ENCODE measurements at places on chromosomes 3 and 15.

GRCh38 chr3:46400000-46400734 is 6.7 kb downstream of the CCR5AS start:
- ATAC-seq = peak; percentile 98

- peak; percentile 96 for ATAC-seq
Observed at GRCh38 chr3:115428841-115429240, 194.5 kb upstream of the GAP43 start.

DNA sequence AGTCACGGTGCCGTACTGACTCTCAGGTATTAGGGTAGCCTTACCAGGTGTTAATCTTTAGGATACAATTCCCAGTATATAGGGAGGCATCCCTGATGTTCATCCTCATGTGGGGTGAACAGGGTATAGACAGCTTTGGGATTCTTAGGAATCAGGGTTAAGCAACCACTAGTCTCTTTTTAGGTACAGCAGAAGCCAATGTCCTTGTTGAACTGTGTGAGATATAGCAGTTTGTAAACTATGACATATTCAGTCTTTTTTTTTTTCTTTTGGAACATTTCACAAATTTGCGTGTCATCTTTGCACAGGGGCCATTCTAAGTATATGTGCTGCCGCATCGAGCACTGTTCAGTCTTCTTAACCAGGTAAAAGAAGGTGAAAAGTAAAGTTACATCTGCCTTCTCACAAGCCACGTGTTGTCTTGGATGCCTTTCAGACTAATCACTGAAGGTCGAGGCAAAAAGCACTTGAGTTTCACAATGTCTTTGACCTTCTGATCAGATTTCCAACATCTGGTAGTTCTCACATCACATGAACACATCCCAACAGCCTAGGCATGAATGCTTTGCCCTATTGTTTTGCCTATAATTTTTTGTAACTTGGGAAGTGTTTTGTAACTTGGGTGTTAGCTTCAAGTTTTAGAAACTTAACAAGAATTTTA is 17.2 kb downstream of the TSEN2 start:
- ATAC-seq = no peak

GRCh38 chr3:30764891-30765290 is 129.6 kb downstream of the GADL1 start:
- no peak for ATAC-seq

DNA sequence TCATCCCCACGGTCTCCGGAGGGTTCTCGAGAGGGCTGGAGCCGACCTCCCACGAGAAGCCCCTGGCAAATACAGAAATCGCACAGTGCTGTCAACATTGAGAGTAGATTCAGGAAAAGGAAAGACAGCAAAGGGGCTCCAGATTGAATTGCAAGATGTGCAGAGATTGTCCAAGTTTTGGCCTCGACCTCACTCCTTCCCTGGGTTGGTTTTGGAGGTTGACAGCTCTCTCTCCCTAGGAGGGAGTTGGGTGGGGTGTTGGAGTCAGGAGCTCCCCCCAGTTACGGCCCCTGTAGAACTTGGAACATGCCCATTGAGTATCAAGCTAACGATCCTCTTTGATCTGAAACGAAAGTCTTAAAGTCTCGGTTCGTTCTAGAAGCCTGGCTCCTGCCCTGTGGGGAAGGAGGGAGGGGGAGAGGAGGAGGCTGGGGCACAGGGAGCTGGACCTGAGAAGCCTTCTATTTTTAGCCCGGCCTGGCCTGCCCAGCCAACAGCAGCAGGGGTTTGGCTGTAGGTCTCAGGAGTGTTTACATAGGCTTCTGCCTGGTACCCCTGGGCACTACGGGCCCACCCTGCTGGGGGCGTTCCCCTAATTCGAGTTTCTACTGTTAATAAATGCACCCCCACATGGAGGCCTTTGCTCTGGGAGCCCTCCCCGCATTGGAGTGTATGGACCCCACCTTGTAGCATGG is 672 bp upstream of the KY start:
- peak; percentile 5 for ATAC-seq

DNA sequence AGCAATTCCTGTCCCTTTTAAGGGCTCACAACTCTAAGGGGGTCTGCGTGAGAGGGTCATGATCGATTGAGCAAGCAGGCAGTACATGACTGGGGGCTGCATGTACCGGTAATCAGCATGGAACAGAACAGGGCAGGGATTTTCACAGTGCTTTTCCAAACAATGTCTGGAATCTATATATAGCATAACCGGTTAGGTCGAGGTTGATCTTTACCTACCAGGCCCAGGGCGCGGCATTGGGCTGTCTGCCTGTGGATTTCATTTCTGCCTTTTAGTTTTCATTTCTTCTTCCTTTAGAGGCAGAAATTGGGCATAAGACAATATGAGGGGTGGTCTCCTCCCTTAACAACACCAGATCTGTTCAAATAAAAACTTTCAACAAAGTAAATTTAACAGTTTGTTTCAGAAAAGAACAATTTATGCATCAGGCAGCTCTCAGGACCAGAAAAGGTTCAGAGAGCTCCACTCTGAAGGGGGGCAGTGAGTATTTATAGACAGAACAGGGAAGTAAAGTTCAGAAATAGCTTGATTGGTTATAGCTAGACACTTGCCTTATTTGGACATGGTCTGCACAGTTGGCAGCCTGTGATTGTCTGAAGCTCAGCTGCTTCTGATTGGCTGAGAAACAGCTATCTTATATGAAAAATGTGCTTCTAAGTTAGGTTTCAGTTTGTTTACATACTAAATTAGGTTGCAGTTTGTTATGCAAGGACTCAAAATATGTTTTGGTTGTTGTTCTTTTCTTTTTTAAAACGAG is 17.2 kb upstream of the B4GALT4 start:
- peak; percentile 5 for ATAC-seq

DNA sequence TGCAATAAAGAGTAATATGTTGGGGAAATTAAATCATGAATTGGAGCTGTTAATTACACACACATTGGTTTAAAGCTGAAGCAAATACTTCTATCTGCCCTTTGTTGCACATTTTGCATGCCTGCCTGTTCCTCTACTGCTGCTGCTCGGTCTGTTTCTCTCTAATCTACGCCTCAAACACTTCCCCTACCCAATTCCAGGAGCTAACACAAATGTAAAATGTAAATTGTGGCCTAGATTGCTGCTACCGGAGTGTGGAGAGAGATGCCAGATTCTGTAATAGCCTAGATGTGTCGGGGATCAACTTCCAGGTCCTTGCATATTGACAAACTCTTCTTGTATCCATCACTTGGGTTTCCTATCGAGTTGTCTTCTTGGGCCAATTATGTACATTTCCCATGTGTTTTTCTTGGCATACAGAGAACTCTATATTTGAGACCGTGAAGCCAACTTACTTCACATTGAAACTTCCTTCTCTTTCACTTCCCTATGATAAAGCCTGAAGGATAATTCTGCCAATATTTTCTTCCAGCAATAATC is 450.4 kb upstream of the NR2F2 start:
- ATAC-seq = no peak

- peak; percentile 74 for ATAC-seq
Observed at GRCh38 chr3:64038253-64038767, 15.0 kb upstream of the PSMD6 start.

DNA sequence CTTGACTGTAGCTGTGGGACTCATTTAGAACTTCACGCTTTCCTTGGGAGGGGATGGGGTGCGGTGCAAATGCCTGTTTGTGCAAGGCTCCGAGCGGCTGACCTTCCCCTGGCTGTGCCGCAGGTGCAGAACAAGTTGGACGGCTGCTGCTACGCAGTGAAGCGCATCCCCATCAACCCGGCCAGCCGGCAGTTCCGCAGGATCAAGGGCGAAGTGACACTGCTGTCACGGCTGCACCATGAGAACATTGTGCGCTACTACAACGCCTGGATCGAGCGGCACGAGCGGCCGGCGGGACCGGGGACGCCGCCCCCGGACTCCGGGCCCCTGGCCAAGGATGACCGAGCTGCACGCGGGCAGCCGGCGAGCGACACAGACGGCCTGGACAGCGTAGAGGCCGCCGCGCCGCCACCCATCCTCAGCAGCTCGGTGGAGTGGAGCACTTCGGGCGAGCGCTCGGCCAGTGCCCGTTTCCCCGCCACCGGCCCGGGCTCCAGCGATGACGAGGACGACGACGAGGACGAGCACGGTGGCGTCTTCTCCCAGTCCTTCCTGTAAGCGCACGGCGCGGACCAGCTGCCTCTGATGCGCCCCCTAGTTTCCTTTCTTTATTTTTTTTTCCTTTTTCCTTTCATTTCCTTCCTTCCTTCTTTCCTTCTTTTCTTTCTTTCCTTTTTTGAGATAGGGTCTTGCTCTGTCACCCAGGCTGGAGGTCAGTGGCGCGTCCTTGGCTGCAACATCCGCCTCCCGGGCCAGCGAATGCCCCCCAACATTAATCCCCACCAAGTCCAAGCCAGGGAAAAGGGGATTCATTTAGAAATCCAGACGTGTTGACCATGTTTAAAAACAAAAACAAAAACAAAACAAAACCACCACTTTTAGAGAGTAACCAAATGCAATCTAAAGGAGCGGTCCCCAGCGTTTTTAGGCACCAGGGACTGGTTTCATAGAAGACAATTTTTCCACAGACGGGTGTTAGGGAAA is 42.7 kb downstream of the EIF2AK4 start:
- peak; percentile 93 for ATAC-seq

DNA sequence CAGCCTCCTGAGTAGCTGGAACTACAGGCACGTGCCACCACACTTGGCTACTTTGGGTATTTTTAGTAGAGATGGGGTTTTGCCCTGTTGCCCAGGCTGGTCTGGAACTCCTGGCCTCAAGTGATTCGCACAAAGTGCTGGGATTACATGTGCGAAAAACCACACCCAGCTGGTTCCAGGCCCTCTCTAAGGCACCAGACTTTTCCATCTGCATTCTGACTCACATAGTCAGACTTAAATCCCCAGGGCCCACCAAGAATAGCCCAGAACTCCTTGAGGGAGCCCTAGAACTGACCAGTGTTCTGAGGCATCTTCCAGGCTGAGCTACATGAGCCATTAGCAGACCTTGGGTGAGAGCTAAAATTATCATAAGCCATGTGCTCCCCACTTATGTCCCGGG is 68.1 kb downstream of the NMD3 start:
- no peak for ATAC-seq

DNA sequence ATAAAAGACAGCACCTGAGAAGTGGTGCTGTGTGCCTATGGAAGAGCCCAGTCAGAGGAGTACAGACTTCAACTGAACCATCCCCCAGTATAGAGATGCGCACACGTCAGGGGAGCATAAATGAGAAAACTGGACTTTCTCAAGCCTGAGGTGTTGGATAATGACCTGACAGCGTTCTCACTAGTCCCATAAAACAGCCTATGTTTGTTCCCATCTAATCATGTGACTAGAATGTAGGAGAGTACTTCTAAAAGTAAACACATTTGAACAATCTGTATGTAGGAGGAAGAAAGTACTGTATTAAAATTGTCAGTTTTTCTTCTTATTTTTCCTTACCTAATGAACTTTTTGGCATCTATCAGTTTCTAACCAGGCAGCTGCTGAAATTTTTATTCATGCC is 498.9 kb downstream of the CNTN4 start:
- ATAC-seq = no peak

GRCh38 chr15:65937476-65937875 is 68.2 kb downstream of the RAB11A start:
- ATAC-seq = peak; percentile 59

- no peak for ATAC-seq
Observed at GRCh38 chr3:126617571-126617970, 37.4 kb downstream of the TXNRD3 start.

- no peak for ATAC-seq
Observed at GRCh38 chr15:42734076-42734672, 2.8 kb downstream of the CDAN1 start.

GRCh38 chr3:64319391-64319790 is 94.1 kb upstream of the PRICKLE2 start:
- ATAC-seq = no peak

- no peak for ATAC-seq
Observed at GRCh38 chr3:195113536-195114425, 157.2 kb downstream of the XXYLT1 start.

GRCh38 chr3:140630866-140631265 is 47.0 kb upstream of the TRIM42 start:
- no peak for ATAC-seq

DNA sequence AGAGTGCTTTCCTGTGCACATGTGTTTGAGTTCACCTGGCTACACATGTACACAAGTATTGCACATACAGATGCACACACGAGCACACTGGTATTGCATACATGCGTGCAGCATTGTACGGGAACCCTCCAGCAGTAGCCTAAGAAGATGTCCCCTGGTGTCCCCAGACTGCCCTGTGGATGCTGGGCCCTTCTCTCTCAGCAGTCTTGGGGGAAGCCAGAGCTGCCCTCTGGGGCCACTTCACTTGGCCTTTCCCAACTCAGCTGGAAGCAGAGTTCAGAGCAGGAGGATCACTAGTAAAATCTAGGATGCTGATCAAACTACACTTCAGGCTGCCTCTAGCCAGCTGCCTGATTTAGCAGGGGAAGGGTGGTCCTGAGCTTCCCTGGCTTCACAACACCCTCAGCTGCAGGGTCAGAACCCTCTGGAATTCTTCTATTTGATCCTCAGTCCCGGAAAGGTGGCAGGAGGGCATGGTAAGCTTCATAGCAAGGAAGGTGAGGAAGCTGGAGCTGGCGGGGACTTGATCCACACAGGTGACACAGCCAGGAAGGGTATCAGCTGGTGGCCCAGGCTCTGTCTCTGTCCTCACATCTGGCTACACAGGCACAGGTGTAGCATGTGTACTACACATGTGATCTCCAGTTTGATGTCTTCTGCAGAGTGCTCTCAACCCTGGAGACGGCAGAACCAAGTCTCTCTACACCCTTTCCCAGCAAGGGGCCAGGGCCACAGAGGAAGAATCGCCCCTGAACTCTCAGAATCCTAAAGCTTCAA is 36.5 kb downstream of the KLF15 start:
- ATAC-seq = no peak

- no peak for ATAC-seq
Observed at GRCh38 chr3:24377218-24377993, 117.2 kb downstream of the THRB start.

DNA sequence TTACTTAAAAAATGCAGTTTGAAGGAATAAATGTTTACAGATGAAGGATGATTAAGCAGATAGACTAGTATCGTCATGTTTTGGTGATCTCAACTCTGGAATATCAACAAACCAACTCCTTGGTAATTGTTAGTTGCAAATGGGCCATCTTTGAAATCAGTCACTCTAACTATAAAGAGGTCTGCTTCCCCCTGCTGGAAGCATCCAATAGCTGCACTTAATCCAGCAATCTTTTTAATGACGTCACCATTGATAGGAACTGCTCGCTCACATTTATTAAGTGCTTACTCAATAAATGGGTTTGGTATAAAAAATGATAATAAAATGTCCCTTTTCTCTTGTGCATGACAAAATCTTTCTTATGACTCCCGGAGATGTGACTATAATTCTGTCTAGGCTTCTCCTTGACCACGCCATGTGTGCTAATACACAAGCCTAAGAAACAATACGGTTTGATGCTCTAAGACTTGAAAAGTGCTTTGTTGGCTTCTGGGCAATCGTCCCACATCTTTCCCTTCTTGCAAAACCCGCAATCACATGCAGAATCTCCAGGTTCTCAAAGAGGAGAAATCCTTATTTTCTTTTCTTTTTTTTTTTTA is 227.6 kb upstream of the POU1F1 start:
- peak; percentile 70 for ATAC-seq

GRCh38 chr3:107272471-107272870 is 104.8 kb upstream of the CCDC54 start:
- no peak for ATAC-seq

- peak; percentile 74 for ATAC-seq
Observed at GRCh38 chr3:40137591-40138295, 171.8 kb upstream of the EIF1B start.

- no peak for ATAC-seq
Observed at GRCh38 chr15:68679961-68680371, 101.2 kb downstream of the CORO2B start.

All from motor neuron (in vitro differentiated cells).